Karpas-422 (cell line): ENCODE measurements at places on chromosomes 5 and 9. TPM values are rescaled to one million over a fixed set of nuclear protein-coding genes. Genes with fewer than 3 reads are reported as not detected.

GRCh38 chr9:114031948-114032840 is 45.9 kb downstream of the AMBP start:
- no peak for DNase-seq

The PDLIM4 gene
- total RNA-seq: not detected in 2 replicates

The LRRTM2 gene
- total RNA-seq: 0.25 TPM in 1 of 2 replicates, not detected in the other

- DNase-seq: no peak
Measured at GRCh38 chr9:74333384-74334032, 163.6 kb upstream of the RORB start.

The KIF20A gene
- total RNA-seq: 16.9 and 26.5 TPM in 2 replicates

DNA sequence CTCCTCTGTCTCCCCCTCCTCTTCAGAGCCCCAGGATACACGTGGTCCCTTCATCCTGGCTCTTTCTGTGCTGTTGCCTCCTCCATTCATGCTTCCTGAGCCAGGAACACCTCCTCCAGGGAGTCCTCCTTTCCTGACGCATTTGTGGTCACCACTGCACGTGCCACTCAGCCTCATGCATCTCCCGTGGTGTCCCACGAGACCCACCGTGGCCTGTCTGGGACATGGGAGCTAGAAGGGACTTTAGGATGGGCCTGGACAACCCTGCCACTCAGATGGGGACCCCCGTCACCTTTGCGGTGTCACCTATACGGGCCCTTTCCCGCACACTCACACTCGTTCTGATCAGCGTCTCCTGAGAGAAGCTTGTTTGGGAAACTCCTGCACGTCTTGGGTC is 6.7 kb downstream of the GLIPR2 start:
- DNase-seq: no peak

The INPP5E gene
- total RNA-seq: 8.0 and 10.4 TPM in 2 replicates

- peak; percentile 86 for DNase-seq
Measured at GRCh38 chr5:81425569-81425968, 31.6 kb upstream of the ACOT12 start.

The GIN1 gene
- 1.6 and 6.7 TPM in 2 replicates for total RNA-seq

- no peak for DNase-seq
Measured at GRCh38 chr5:2914022-2914661, 162.7 kb upstream of the IRX2 start.

The PCAT7 gene
- total RNA-seq: not detected in 2 replicates

- no peak for DNase-seq
Measured at GRCh38 chr5:147371290-147371689, 136.5 kb downstream of the STK32A start.

The CYLC2 gene
- total RNA-seq: not detected in 2 replicates

DNA sequence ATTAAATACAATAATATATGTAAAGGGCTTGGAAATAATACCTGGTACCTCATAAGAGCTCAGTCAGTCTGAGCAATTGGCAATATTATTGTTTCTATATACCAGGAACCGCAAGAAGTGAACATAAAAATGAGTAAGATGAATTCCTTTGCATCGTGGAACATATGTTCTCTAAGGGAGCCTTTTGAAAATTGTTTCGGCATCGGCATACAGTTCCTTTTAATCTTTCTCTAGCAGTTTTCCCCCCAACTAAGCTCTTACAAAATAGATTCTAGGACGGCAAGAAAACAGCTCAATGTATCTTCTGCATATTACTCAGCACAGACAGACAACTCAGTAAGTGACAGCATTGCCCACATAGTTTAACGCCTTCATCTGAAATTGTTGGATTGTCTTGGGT is 426.6 kb upstream of the WWC1 start:
- DNase-seq: no peak

- DNase-seq: no peak
Measured at GRCh38 chr9:94941211-94941875, 214.8 kb downstream of the AOPEP start.
